ENCODE measurements at places on chromosomes 13 and 19.

DNA sequence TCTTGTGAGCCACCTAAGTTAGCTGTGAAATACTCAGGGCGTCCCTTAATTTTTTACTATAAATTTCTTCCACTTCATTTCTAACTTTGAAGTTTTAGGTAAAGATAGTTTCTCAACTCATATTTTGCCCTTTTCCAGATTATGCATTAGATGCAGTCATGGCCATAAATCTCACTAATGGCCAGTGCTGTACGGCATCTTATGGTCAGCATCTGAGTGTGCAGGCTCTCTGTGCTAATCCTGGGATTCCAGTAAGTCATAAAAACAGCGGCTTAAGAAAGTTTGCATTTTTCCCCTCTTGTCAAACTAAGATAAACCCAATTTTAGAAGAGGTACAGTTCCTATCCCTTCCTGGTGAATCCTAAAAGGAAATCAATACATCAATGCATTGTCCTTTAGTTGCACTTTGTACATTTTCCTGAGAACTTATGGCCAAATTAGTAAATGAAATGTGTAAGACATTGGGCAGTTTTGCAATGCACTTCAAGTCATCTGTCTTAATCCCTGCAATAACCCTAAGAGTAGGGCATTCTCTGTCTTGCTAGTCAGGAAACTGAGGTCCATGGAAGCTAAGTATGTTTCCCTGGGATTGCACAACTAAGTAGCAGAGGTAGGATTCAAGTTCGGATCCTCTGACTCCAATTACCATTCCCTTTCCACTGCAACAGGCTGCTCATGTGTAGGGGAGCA, 146.2 kb downstream of the DCT start:
- no peak overlapping the region for H3K4me3 ChIP-seq
- H3K27me3 ChIP-seq, result peaks cover 3% of the 10 kb centered on the region
- no peak overlapping the region for H3K27ac ChIP-seq

DNA sequence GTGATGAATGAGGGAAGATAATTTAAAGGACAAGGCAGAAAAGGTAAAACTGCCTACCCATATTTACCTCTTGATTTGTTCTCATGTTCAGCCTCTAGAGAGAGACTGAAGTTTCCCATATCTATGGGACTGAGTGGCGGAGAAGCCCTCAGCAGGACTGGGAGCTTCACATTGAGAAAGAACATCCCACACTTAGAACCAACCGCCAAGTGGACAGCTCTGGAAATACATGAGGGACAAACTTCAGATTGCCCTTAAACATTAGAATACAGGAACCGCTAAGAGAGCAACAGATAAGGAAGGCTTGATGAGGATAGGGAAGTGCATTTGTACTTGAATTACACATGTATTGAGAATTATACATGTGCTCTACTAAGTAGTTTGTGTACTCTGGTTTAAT, 316.0 kb upstream of the MIR17HG start:
- no peaks in the 10 kb centered on the region for H3K36me3 ChIP-seq
- no peak overlapping the region for H3K27ac ChIP-seq
- no peak for DNase-seq
- H3K4me1 ChIP-seq, result no peaks in the 10 kb centered on the region
- H3K4me3 ChIP-seq, result no peak overlapping the region
- no peaks in the 10 kb centered on the region for H3K27me3 ChIP-seq

- peaks cover 24% of the 10 kb centered on the region for H3K36me3 ChIP-seq
- no peak overlapping the region for H3K27ac ChIP-seq
- H3K27me3 ChIP-seq, result no peaks in the 10 kb centered on the region
- H3K4me3 ChIP-seq, result peak overlapping the region; percentile 85
- DNase-seq, result no peak
Measured at GRCh38 chr19:44072543-44073401, 813 bp downstream of the ZNF284 start.

DNA sequence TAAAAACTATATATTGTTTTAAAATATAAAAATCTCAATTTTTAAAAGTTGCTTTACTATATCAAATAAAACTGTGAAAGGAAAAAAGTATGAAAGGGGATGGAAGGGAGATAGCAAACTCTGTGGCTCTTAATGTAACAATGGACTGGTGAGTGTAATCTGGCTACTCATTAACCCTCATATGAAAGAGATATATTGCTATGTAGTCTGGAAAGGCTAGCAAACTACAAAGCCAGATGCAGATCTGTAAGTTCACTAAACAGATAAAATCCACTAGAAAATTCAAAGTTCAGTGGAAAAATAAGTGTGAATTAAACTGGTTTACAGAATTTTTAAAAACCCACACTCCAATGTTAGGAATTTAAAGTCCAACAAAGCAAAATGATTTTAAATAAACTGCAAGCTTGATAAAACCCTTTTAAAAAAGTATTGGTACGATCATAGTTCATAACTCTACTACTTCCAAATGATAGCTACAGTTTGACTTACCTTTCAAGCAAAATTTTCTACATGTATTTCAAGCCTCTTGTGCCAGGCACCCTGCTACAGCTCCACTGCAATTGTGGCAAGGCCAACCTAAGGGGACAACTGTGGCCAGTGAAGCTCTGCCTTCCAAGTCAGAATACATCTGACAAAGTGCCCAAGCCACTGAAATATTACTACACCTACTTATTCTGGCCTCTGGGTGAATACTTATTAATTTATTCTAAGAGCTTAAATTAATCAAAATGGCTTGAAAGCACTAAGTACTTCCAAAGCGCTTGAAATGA, 647 bp upstream of the ELF1 start:
- DNase-seq, result no peak
- H3K36me3 ChIP-seq, result no peaks in the 10 kb centered on the region
- H3K27me3 ChIP-seq, result no peaks in the 10 kb centered on the region
- H3K4me1 ChIP-seq, result no peaks in the 10 kb centered on the region
- H3K4me3 ChIP-seq, result no peak overlapping the region

DNA sequence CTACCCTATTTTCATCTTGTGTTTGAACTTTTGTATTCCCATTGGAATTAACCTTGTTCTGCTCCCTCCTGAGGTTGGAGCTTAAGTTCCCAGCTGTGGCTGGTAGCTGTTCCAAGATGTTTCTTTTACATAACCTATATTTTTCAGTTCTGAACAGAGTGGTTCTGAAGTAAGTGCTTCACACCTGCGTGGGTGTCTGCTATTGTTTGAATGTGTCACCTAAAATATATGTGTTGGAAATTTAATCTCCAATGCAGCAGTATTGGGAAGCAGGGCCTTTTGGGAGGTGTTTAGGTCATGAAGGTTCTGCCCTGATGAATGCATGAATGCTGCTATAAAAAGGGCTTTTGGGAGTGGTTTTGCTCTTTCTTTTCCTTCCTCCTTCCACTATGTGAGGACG, 123.8 kb downstream of the LACC1 start:
- H3K27ac ChIP-seq, result no peak overlapping the region
- DNase-seq, result no peak
- peaks cover 2% of the 10 kb centered on the region for H3K4me1 ChIP-seq

- no peaks in the 10 kb centered on the region for H3K36me3 ChIP-seq
- no peak for DNase-seq
- no peak overlapping the region for H3K4me3 ChIP-seq
- H3K27me3 ChIP-seq, result peaks cover 2% of the 10 kb centered on the region
- no peak overlapping the region for H3K27ac ChIP-seq
Measured at GRCh38 chr19:34231439-34231838, 22.9 kb upstream of the GARRE1 start.

DNA sequence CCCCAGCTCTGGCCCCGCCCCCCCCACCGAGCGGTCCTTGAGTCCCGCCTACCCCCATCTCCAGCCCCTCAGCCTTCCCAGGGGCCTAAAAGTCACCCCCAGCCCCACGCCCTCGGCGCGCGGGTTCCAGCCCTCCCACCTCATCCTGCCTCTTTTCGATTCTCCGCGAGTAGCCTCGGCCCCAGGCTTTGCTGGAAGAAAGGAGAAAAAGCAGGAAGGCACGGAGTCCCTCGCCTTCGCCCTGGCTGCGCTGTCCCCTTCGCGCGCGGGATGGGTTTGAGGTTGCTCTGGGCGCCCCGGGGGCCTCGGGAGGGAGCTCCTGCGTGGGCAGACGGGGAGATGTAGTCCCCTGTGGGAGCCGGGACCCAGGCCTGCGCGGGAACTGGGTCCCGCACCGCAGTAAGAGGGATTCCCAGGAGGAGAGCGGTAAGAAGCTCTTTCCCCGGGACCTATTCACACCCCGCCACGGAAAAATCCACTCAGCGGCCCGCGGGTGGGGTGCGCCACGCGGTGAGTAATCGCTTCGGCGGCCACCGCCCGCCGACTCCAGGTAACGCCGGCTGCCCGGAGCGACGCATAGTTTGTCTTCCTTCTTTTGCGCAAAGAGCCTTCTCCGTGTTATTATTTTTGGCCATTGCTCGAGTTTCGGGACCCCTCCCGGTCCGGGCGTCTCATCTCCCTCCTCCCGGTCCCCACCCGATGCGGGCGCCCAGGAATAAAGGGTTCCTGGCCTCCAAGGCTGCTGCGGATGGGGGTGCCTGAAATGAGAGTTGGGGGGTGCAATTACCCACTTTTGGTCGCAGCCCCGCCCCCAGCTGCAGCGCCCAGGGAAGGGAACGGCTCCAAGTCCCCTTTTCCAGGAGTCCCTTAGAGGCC, 865 bp upstream of the CRLF1 start:
- no peak for DNase-seq
- H3K4me3 ChIP-seq, result no peak overlapping the region
- H3K36me3 ChIP-seq, result peaks cover 4% of the 10 kb centered on the region
- no peak overlapping the region for H3K27ac ChIP-seq

DNA sequence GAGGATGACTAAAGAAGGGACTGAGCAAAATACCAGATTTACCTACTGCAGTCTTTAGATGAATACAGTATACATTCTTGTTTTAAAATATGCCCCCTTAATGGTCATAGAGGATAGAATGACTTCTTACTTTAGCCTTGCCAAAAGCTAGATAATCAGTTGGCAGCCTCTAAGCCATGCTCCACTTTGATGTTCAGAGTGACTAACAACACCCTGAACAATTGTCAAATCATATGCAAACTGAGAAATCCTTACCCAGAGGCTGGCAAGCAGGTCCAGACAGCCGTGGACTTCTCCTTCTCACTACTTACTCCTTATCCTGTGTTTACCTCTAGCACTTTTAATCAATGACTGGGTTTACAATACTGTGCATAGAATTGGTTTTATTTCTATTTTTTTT, 23.6 kb upstream of the PHF11 start:
- no peak overlapping the region for H3K27ac ChIP-seq
- no peaks in the 10 kb centered on the region for H3K4me1 ChIP-seq
- H3K27me3 ChIP-seq, result no peaks in the 10 kb centered on the region

DNA sequence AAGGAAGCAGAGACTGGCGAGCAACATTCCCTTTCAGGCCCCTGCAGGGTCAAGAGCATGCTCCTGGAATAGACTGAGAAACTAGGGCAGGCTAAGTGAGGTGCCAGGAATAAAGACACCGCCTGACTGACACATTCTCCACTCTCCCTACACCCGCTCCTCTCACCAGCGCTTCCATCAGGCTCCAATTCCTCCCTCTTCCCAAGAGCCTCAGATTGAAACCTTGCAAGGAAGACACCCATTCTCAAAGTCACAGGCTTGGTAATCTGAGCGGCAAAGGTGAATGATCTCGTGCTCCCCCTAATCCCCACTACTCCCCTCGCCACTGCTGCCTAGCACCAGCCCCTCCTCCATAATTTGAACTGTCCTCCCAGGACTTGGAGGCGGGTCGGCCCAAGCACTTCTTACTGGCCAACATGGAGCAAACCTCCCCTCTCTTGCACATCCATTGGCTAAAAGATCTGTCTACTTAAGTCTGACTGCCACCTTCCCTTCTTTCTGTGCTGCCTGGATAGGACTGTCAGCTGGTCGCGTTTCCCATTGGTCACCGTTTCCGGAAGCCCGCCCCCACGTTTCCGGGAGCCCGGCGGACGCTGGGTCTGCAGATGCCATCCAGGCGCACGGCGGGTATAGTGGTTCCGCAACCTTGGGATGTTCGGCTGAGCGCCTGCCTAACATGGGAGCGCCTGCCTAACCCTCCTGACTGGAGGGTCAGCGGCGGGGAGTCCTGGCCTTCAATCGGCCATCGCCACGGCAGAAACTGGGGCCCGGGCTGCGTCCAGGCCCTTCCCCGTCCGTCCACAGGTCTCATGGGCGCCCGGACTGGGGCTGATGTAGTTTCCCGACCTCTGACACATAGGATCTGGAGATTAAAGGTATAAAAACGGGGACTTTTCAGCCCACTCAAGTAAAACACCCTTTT, 33.6 kb downstream of the ZNF383 start:
- H3K4me1 ChIP-seq, result no peaks in the 10 kb centered on the region
- H3K27ac ChIP-seq, result no peak overlapping the region
- peaks cover 7% of the 10 kb centered on the region for H3K27me3 ChIP-seq
- H3K36me3 ChIP-seq, result peaks cover 19% of the 10 kb centered on the region

- H3K36me3 ChIP-seq, result peaks cover 14% of the 10 kb centered on the region
- no peak overlapping the region for H3K27ac ChIP-seq
- no peak for DNase-seq
- peaks cover 12% of the 10 kb centered on the region for H3K4me1 ChIP-seq
- H3K4me3 ChIP-seq, result no peak overlapping the region
Measured at GRCh38 chr13:112483299-112483698, 104.7 kb downstream of the TUBGCP3 start.

GRCh38 chr13:93964146-93964512, 515.4 kb downstream of the DCT start:
- no peaks in the 10 kb centered on the region for H3K36me3 ChIP-seq
- no peaks in the 10 kb centered on the region for H3K27me3 ChIP-seq
- no peak for DNase-seq

DNA sequence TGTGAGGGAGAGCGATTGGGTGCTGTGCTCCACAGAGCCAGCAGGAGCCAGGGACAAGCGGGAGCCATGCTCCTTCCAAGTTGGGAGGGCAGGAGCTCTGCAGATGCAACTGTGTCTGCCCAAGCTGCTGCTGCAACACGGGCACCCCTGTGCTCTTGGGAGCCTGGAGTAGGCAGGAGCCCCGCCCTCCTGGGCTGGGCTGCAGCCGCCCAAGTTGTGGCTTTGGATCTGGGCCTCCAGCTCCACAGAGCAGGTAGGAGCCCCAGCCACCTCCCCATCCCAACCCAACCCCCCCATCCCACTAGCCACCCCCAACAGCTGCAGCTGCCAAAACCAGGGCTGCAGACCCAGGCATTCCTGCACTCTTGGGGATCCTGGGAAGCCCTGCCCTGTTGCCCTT, 39.9 kb upstream of the FLT1 start:
- peaks cover 9% of the 10 kb centered on the region for H3K27me3 ChIP-seq
- no peak overlapping the region for H3K4me3 ChIP-seq
- H3K36me3 ChIP-seq, result no peaks in the 10 kb centered on the region
- peaks cover 3% of the 10 kb centered on the region for H3K4me1 ChIP-seq

DNA sequence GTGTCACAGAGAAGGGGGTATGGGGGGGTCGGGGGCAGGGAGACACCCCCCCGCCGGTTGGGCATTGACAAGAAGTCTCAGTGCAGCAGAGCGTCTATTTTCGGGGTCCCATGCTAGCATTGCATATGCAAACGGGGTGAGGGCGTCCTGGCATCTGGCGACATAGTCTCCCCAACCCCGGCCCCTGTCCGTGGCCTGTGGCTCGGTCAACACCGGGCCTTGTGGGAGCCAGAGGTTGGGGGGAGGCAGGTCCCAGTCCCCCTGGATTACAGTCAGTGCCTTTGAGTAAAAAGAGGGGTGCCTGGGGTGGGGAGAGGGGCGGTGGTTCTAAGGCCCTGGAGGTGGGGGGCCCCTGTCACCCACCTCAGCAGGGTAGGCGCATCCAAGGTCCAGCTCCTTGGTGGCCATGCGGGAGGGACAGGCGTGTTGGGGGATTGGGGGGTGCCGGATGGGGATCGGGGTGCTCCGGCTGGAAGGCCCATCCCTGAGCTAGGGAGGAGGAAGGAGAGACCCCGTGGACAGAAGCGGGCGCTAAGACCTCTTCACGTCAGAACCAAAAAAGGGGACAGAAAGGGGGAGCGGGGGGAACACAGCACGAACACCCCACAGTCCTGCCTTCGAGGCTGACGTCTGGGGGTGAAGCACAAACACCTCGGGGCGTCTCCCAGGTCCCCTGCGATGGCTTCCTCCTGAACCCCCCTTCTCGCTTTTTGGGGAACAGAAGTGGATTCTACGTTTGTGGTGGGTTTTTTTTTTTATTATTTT, 20.9 kb downstream of the ZBTB7A start:
- no peak for DNase-seq
- peak overlapping the region; percentile 79 for H3K27ac ChIP-seq
- H3K4me1 ChIP-seq, result peaks cover 19% of the 10 kb centered on the region

Measured in glutamatergic neuron (in vitro differentiated cells).